T-helper 2 cell (primary cell): ENCODE measurements at places on chromosomes 12 and 14.

DNA sequence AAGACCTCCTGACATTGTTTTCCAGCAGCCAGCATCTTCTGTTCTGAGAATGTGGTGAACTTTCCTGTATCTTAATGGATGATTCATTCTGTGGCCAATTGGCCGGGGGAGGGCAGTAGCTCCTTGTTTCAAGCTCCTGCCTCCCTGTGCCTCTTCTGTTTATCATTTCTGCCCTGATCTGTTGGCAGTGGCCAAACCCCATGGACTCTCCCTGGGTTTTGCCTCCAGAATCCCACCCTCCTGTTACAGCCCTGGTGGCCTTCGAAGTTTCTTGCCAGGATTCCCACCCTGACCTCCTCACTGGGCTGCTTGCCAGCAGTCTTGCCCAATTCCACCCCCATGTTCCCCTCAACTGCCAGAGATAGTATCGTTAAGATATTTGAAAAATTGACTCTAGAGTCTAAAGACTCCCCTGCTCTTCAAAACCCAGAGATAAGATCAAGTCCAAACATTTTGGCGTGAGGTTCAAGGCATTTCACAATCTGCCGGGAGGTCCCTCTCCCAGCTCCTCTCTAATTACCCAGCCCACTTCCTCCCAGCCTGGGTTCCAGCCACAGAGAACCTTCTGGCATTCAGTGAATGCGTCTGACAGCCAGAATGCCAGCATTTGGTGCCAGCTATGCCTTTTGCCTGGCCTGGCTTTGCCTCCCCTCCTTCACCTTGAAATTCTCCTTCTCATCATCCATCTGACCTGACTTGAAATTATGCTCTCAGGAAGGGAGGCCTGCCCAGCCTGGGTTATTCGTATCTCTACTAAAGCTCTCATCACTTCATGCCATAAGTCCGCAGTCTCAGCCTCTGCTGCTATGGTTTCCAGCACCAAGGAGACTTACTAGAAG, 37.7 kb upstream of the TXNRD1 start:
- DNase-seq, result no peak

GRCh38 chr12:81332054-81332453, 254.2 kb downstream of the ACSS3 start:
- DNase-seq, result no peak

DNA sequence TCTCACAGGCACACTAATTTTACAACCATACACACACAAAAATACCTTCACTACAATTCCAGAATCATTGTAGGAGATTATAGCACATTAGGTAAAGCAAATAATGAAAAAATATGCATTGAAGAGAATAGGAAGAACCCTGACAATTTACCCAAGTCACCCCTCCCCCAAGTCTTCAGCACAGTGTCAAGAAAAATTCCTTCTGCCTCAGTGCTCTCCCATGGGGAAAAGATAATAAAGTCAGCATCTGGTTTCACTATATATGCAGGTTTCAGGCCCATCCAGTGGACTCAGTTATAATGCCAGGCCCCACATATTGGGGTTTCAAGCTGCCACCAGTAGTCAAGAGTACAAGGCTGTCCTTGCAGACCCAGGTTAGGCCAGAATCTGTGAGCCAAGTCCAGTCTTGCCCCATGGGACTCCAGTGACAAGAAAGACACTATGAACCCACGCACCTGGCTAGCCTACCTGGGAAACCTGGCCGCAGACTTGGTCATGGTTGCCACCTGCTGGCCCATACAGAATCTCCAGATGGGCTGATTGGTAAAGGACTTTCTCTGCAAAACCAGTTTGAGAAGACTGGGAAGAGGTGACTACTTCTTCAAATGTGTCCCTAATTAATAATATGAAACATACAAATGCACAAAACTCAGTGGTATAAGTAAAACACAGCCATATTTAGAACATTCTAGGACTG, 398.6 kb upstream of the FLRT2 start:
- DNase-seq, result no peak

- no peak for DNase-seq
Observed at GRCh38 chr14:77177702-77178101, 3.9 kb upstream of the TMEM63C start.

DNA sequence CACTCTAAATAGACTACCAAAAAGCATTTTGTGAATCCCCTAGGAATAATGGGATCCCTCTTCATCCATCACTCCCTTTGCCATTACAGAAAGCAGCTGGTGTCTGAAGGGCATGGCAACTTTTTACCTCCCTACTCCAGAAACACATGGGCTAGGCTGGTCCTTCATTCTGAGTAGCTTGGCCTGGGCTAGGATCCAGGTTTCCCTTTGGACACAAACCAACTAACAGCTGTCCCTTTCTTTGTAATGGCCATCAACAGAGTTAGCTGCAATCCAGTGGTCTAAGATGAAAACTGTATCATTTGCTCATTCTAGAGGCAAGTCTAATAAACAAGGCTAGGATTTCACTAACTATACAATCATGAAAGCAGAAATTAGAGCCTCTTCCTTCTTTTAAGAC, 7.4 kb downstream of the GRIN2B start:
- DNase-seq, result no peak

- DNase-seq, result no peak
Observed at GRCh38 chr14:103867020-103867419, 19.6 kb upstream of the PPP1R13B start.

DNA sequence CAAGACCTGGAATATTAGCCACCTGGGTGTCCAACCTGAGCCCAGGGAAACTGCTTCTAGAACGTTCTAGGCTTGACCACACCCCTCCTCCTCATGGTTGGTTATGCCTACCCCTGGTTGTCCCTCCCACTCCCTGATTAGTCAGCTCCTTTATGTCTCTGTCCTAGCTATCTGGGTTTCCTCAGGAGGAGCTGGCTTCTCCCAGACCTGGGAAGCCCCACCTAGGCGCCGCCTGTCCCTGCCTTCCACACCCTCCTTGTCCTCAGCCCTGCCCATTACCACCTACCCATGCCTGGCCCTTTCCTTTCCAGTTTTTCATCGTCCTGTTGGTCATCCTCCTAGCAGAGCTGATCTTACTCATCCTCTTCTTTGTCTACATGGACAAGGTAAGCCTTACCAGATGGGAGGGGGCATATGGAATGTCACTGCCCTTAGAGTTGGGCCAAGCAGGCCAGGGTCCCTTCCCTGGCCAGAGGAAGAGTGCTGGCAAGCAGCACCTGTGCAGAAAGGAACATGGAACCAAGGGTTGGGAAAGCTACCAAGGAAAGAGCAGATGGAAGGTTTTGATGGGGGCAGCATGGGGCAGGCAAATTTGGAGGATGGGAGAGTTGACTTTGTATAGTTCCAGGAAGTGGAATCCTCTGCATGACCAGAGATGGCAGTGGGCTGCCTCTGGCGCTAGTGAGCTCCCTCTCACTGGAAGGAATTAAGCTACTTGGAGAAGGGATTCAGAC, 201.7 kb downstream of the TSPAN9 start:
- no peak for DNase-seq

GRCh38 chr12:78671295-78671694, 193.3 kb upstream of the SYT1 start:
- DNase-seq, result no peak

DNA sequence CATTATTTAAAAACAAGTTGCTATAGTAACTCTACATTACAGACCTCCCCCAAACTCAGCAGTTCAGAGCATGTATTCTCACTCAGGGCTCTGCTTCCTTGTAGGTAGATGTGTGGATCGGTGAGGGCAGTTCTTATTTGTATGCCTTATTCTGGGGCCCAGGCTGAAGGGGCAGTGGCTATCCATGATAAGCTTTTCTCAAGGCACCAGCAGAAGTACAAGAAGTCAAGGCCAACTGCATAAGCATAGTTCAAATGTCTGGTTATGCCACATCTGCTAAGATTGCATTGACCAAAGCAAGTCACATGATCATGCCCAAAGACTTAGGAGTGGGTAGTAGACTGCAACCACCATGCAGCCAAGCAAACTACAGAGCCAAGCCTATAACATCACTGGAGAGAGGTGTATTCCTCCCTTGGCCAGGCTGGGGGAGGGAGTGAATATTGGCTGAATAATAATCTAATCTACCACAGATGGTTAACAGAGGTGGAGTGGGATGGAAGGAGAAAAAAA, 4.6 kb downstream of the PSEN1 start:
- DNase-seq, result no peak

GRCh38 chr12:113823016-113823415, 143.1 kb downstream of the RBM19 start:
- DNase-seq, result no peak

GRCh38 chr14:20556500-20557211, 4.2 kb downstream of the RNASE9 start:
- DNase-seq, result no peak

DNA sequence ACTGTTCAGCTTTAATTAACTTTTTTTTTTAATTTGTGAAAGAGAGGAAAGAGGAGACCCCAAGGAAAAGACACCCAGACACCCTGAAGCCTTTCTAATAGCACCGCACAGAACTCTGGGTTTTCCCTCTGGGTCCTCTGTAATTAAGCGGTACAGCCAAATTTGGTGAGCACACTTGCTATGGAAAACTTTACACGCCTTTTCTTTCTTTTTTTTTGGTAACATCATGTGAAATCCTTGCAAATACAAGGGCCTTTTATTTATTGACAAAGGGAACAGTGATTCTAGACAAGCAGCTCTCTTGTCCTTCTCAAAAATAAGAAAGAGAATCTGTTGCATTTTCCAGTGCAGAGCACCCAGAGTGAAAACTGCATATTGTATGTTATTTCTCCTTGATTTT, 44.4 kb upstream of the CPM start:
- no peak for DNase-seq

- DNase-seq, result no peak
Observed at GRCh38 chr12:14393751-14394150, 28.3 kb downstream of the ATF7IP start.

- DNase-seq, result no peak
Observed at GRCh38 chr14:58805057-58805456, 167.3 kb downstream of the DACT1 start.

GRCh38 chr12:11958221-11959091, 112.3 kb upstream of the BCL2L14 start:
- no peak for DNase-seq

GRCh38 chr14:20622816-20623291, 18.6 kb downstream of the OR6S1 start:
- no peak for DNase-seq

DNA sequence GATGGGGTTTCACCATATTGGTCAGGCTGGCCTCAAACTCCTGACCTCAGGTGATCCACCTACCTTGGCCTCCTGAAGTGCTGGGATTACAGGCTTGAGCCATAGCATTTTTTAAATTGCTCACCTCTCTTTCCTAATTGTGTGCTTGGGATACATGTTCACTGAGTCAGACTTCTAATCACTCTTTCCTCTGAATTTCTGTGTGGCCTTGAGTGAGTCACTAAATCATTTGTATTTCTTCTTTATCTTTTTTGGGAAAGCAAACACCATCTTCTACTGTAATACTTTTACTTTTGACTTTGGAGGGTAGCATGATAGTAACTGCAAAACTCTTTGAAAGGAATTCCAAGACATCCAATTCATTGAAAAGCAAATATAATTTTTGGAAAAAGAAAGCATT, 60.8 kb downstream of the FLRT2 start:
- no peak for DNase-seq

- DNase-seq, result no peak
Observed at GRCh38 chr12:3269594-3269993, 192.4 kb downstream of the TSPAN9 start.

DNA sequence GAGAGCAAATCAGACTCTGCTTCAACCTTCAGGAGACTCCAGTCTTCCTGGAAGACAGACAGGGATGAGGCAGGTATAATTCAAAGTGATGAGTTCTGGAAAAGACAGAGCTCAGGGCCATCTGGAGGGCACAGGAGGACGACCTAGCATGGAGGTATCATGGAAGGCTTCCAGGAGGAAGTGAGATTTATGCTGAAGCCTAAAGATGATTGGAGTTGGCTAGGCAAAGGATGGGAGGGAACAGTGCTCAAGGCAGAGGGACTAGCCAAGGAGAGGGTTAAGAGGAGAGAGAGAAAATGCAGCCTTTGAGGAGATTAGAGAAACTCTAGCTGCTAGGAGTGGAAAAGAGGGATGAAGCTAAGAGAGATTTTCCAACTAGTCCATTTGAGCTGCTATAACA, 438.5 kb downstream of the MED13L start:
- DNase-seq, result no peak

DNA sequence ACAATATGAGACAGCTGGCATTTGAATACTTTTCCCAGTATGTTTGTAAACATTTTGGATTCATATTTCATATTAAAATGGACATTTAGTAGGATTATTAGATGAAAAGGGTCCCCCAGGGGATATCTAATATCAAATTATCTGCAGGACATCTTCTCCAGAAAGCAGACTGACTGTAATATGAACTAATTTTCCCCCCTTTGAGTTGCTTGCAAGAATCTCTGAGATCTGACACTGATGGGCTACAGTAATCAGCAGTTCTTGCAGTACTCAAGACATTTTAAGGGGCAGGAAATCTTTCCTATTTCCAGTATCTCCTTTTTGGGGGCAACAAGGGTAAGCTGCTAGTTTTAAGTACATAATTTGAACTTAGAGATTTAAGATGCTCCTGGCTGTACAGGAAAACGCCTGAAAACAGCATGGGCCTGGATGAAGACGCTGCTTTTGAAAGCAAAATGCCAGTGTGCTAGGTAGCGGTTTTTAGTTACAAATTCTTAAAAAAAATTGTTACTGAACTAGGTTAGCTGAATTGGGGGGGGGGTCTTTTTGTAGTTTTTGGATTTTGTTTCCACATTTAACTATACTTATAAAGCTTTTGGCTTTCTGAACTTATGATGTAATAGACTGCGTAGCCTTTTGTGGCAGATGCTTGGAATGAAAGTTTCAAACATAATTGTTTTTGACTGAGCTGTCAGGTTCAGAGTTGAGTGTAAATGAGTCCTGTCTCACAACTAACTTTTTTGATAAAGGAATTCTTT, 2.2 kb downstream of the FRMD6 start:
- DNase-seq, result no peak

- no peak for DNase-seq
Observed at GRCh38 chr12:104230304-104231095, 14.9 kb downstream of the TXNRD1 start.

DNA sequence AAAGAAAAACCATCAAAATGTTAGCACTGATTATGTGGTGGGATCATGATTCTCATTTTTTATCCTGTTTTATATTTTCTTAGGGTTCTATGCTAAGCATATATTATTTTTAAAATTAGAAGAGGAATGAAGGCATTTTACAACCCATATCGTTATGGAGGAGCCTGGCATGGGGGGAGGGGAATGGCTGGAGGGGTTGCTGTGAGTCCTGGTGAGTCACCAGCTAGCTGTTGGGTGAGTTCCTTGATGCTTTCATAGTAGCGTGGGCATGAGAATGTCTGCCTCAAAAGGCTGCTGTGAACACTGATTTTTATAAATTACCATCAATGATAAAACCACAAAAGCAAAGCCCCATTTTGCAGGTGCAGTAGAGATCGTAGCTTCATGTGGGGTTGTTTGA, 46.9 kb downstream of the C14orf132 start:
- no peak for DNase-seq

- peak; percentile 94 for DNase-seq
Observed at GRCh38 chr12:121626853-121627640, 717 bp downstream of the ORAI1 start.

GRCh38 chr14:19800282-19801117, 3.1 kb upstream of the OR4N2 start:
- no peak for DNase-seq

GRCh38 chr12:118103201-118103600, 610 bp downstream of the VSIG10 start:
- no peak for DNase-seq
